Stimulated activated CD8-positive, alpha-beta memory T cell treated with anti-CD3 and anti-CD28 coated beads, Interleukin-12 subunit alpha, Interleukin-12 subunit beta, amount 100 ng/mL, for 4 hours (primary cell): ENCODE measurements at places on chromosomes 6 and 20.
A peak's percentile ranks its signal among the peaks of the same experiment; 100 is the strongest.

GRCh38 chr6:16684896-16685554 is 76.2 kb downstream of the ATXN1 start:
- peak; percentile 66 for DNase-seq

- no peak for DNase-seq
These were observed 47.2 kb downstream of the KCNS1 start for GRCh38 chr20:45053430-45054351.

DNA sequence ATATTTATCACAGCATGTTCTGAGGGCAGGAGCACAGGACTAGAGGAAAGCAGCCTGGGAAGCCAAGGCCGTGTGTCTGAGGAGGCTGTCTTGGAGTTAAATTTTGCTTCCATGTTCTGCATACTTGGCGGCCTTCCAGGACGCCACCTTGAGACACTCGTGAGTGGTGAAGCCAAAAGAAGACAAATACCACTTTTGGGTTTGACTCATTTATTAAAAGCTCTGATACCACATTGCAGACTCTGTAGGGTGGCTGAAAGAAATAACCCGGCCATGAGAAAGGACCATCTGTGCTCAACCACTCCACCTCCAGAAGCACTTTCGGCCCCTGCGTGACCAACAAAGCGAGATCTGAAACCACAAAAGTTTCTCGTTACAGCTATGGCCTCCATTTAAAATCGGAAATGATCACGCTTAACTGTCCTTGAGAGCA is 120.0 kb downstream of the TMEM242 start:
- no peak for DNase-seq

DNA sequence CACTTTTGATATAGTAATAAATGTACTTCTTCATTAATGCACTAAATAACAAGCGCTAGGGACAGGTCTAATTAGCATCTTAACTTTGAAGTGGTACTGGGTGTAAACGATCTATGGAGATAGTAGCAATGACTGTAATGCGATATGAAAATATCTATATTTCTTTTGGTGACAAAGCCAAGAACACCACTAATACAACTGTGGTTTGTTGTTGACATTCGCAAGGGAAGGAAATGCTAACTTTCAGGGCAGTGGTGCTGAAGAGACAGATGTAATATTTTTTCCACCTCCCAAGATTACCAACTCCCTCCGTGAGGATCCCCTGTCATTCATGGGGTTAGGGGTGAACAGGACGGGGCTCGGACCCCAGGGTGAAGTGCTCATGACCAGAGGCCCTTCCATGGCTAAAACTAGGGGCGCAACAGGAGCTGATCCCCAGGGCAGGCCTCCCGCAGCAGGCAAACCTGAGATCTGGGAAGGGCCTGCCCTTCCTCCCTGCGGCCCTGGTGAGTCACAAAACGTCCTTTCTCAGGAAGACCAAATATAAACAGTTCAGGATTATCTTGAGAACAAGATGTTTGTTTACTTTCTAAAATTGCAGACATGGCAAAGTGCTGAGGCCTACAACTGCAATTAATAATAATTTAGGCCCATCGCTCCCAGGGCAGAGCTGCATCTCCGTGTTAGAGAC is 65.0 kb upstream of the TOX2 start:
- DNase-seq, result no peak

GRCh38 chr6:9248133-9248532 is 812.8 kb upstream of the SLC35B3 start:
- DNase-seq, result no peak

DNA sequence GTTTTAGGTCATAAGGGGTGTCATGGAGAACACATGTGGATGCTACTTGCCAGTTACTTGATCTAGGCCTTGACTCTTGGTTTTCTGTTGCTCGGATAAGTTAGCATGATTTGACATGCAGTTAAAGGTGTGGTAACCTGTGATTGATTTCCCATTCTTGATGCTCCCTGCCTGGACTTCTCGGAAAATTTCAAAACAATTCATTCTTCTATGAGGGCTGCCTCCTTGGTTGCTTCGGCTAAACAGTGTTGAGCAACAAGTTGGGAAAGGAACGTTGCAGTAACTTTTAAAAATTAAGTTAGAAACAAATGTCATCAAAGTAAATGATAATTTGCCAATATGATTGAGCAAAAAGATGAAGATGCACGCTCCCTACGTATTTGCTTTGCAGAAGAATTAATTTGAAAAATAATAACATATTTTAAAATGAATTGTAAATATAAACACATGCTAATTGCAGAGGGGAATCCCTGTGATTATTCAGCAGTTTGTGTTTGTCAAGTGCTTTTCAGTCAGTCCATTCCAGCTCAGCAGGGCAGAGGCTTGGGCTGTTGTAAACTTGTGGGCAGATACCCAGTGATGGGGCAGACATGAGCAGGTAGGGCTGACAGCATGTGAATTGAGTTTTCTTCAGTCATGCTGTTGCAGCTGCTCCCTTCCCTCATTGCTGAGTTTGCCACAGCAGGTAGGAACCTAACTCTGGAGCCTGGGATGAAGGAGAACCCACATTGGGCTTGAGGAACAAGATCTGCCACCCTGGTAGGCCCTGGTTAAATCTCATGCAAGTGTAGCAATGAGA is 110.2 kb downstream of the ESR1 start:
- DNase-seq, result no peak

GRCh38 chr20:44135012-44135412 is 52.0 kb downstream of the JPH2 start:
- no peak for DNase-seq

DNA sequence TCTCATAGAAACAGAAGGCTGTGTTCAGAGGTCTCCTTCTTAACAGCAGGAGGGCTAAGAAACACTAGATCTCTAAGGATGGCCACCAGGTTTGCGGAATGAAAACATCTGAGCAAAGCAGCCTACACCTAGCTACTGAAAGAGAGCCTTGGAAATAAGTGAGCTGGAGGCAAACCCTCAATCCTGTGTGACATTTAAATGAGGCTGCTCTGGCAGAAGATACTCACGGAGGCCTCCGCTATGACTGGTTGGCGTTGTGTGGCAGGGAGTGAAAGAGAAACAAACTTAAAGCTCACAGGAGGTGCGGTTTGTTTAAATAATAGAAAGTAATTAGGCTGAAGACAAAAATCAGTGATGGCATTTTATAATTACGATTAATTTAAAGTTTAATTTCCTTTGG is 162.0 kb upstream of the RNF217 start:
- no peak for DNase-seq

DNA sequence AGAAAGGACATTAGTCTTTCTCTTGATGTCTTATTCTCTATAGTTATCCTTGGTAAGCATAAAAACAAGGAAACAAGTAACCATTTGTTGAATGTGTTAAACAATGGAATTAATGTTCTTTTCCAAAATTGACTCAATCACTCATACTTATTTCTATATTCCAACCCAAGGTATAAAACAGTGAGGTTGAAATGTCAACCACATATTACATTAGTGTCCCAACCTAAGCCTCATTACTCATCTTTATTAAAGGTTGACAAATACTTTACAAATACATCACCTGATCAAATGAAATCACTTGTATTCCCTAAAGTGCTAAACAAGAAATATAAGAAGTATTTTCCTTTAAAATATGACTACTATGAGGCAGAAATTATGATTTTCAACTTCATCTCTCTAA is 100.5 kb downstream of the ASCC3 start:
- DNase-seq, result no peak
